CD8-positive, alpha-beta memory T cell (primary cell): ENCODE measurements at places on chromosomes 6 and 20. TPM values are rescaled to one million over a fixed set of nuclear protein-coding genes. Genes with fewer than 3 reads are reported as not detected.
A peak's percentile ranks its signal among the peaks of the same experiment; 100 is the strongest.

DNA sequence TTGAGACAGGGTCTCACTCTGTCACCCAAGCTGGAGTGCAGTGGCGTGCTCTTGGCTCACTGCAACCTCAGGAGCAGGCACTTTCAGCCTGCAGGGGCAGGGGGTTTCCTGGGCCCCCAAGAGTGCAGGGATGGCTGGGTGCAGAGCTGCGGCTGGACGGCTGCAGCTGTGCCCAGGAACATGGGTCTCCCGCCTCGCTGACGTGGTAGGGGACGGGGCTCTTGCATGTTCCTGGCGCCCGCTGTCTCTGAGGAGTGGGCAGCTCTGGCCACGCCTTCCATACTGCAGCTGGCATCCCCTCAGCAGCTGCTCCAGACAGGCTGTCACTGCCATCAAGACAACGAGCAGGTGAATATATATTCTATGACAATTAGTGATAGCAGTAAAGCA, 2.2 kb upstream of the DEK start:
- no peak for DNase-seq

MUC22 gene
- not detected for total RNA-seq

DNA sequence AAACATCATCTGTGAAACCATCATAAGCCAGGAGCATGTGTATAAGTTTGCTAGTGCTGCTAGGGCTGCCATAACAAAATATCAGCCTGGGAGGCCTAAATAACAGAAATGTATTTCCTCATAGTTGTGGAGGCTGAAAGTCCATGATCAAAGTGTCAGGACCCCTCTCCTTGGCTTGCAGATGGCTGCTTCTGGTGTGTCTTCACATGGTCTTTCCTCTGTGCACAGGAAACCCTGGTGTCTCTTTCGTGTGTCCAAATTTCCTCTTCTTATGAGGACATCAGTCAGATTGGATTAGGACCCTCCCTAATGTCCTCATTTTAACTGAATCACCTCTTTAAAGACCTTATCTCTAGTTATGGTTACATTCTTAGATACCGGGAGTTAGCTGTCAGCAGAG, 6.2 kb upstream of the CITED2 start:
- DNase-seq, result no peak

DNA sequence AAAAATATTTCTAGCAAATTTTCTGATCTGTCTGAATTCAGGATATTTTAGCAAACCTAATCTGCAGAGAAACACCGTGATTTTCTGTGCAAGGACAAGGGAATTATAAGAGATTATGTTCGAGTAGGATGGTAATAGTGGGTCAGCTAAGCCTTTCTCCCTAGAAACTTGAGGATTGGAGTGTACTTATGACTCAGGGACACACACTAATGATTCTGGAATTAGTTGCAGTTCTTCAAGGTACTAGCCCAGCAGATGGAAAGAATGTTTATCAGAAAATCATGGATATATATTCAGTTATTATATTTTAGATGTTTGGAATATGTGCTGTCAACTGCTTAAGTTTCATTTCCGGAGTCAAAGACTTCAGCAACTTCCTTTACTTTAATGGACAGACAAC, 177.1 kb upstream of the MAP3K7 start:
- no peak for DNase-seq

DNA sequence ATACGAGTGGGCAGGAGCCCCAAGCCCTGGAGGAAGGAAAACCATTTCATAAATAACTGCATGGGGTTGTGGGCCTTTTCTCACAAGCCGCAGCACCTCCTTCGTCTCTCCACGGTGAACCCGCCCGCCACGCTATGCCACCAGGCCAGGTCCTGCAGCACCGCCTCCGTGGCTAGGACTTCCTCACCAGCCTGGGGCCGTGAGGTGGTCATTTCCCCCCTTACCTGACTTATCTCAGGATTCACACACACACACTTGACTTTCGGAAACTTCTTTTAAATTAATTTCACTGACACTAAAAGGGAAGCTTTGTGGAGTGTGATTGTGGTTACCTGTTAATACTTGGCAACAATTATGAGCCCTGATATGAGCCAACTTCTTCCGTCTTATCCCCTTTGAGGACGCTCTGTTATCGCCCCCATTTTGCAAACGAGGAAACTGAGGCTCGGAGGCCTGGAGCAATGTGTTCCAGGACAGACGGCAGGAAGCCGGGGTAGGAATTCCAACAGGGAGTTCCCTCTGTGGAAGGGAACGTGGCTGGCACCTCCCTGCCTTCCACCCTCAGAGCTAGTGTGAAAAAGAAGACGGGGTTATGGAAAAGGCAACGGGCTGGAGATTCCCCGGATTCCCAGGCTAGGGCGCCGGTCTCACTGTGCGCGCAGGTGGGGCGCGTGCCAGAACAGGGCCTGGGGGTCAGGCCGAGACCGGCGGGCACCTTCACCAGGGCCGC, 817 bp upstream of the SLCO4A1 start:
- DNase-seq, result no peak

TUBB2B gene
- 0.13 TPM for total RNA-seq

DNA sequence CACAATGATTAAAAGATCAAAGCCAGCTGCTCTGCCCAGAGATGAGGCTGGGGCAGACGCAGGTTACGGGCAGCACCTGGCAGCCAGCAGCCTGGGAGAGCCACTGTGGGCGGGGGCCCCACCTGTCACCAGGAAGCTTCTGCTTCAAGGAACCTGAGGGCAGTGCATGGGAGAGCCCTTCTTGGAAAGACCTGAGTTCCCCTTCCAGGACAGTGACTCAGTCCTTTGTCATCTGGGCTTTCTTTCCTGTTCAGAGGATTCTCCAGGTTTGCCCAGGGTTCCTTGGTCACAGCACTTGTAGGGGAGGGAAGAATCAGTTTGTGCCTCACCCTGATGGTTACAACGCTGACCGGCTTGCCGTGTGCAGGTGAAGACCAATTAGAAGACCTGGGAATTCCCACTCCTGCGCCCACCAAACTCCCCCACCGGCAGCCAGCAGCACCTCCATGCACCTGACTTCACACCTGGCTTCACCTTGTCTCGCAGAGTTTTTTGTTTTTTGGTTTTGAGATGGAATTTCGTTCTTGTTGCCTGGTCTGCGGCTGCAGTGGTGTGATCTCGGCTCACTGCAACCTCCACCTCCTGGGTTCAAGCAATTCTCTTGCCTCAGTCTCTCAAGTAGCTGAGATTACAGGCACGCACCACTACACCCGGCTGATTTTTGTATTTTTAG, 2.0 kb downstream of the ZBP1 start:
- DNase-seq, result no peak

SLC17A4 gene
- not detected for total RNA-seq

SYTL3 gene
- total RNA-seq, result 96.6 TPM

DNA sequence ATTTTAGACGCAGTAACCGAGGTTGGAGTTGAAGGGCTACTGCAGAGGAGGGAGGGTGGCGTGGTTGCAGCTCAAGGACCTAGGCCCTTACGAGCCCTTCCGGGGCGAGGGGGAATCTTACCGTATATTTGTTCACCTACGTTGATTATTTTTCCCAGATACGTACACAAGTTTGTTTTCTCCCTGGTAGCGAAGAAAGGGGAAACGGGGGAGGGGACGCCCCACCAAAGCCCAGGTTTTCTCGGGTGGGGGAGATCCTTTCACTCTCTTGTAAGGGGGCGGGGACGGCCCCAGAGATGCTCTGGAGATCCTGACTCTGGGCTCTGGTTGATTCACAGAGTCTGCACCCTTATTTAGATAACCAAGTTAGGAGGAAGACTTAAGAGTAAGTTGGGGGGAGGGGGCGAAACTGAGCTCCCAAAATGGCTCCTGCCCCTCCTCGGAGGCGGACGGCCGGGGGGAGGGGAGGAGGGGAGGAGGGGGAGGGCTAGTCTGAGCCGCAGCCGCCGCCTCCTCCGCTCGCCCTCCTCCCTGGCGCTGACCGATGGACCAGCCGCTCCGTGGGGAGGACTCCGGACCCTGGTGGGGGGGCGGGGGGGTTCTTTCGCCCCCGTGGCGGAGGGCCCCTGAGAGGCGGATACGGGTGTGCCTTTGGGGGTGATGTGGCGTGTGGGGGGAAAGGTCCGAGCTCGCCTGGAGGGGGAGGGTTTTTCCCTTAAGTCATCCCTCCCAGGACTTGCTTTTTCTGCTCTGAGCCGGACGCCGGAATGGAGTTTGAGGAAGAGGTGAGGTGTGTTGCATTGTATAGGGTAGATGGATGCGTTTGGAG, 2.2 kb downstream of the BRD2 start:
- peak; percentile 58 for DNase-seq

GDAP1L1 gene
- total RNA-seq, result not detected

DNA sequence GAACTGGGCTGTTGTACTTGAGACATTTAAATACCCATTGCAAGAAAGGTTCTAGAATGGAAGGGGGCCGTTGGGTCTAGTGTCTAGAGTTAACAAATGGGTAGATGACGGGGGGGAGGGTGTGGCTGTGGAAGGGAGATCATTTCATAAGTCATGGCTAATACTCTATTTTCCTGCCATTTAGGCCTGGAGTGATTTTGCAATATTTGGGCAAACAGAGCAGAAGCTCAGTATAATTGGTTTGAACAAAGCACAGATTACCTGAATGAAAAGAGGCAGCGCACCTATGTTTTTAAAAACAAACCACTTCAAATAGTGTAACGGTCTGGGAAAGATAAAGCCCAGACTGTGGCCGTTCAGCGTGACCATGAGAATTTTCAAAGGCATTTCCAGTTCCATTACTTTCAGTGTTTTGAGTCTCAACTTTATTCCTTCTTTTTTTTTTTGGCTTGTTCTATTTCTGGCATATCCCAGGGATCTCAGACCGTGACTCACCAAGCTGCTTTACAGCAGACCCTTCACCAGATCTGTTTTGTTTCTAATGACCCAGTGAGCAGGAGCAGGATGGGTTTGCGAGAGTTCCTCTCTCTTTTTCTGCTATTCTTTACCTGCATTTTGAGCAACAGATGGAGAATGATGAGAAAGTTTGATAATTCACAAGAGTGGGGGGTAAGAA, 73.7 kb downstream of the LYRM2 start:
- DNase-seq, result no peak

DNA sequence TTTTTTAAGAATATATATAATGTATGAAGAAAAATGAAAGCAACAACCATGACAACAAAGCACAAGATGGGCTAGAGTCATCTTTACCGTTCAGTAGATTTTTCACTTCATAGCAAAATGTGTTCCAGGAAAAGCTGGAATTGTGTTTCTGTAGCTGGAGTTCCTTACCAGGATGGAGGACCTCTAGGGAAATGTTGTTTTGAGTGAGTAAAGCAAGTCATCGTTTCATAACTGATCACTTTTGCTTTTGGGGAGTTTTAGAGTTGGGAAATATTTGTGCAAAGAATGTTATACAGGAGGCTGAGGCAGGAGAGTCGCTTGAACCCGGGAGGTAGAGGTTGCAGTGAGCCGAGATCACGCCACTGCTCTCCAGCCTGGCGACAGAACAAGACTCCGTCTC, 151.6 kb downstream of the SASH1 start:
- DNase-seq, result no peak

ASIP gene
- total RNA-seq, result not detected

GFOD1 gene
- 8.7 TPM for total RNA-seq

SAMD5 gene
- 0.02 TPM for total RNA-seq
